Kidney (tissue), 22 donors: ENCODE measurements at places on chromosomes 12 and 14. TPM values are rescaled to one million over a fixed set of nuclear protein-coding genes. Genes with fewer than 3 reads are reported as not detected.

GRCh38 chr12:50589650-50590435 is 85.1 kb downstream of the DIP2B start:
- no peak overlapping the region for H3K27ac ChIP-seq
- no peaks in the 10 kb centered on the region for H3K36me3 ChIP-seq
- no peaks in the 10 kb centered on the region for H3K4me1 ChIP-seq
- no peak overlapping the region for H3K4me3 ChIP-seq
- no peak for DNase-seq

Gene KRT6B
- not detected for total RNA-seq

- H3K36me3 ChIP-seq: no peaks in the 10 kb centered on the region
- H3K4me3 ChIP-seq: no peak overlapping the region
- H3K4me1 ChIP-seq: no peaks in the 10 kb centered on the region
- no peaks in the 10 kb centered on the region for H3K27me3 ChIP-seq
- H3K27ac ChIP-seq: no peak overlapping the region
- no peak for DNase-seq
Observed at GRCh38 chr12:77070382-77070781, 5.0 kb upstream of the E2F7 start.

Gene IFI27
- 143 TPM for total RNA-seq

DNA sequence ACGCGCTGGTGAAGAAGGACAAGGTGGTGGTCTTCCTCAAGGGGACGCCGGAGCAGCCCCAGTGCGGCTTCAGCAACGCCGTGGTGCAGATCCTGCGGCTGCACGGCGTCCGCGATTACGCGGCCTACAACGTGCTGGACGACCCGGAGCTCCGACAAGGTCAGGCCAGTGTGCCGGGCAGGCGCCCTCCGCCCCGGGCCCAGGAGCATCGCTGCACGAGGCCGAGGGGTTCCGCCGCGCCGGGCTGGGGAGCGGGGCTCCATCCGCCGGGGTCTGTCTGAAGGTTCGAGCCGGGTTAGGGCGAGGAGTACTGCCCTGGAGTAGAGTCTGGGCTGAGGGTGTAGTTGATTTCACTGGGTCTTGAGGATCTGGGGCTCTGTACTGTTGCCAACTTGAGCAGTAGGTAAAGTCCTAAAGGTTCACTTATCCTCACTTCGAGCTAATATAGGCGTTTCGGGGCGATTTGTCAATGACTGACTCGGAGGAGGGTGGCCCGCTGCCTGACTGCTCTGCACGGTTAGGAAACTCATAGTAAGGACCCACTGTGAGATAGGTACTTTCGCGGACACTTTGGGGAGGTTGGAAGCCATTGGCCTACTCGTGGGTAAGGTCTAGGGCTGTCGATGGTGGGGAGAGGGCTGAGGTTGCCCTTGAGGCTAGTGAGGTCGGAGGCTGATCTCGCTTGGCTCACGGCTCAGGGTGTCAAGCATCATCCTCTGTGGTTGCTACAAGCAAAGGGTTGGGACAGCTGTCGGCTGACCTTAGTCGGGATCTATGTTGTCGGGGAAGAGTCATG is 574 bp downstream of the GLRX5 start:
- H3K36me3 ChIP-seq: no peaks in the 10 kb centered on the region
- peak overlapping the region; percentile 2 for H3K27ac ChIP-seq
- H3K27me3 ChIP-seq: no peaks in the 10 kb centered on the region
- H3K4me1 ChIP-seq: peaks cover 45% of the 10 kb centered on the region
- H3K4me3 ChIP-seq: peak overlapping the region; percentile 78

Gene PMCH
- not detected for total RNA-seq

Gene TAS2R20
- total RNA-seq: 4.1 TPM

- DNase-seq: no peak
- H3K4me1 ChIP-seq: no peaks in the 10 kb centered on the region
- H3K4me3 ChIP-seq: no peak overlapping the region
- H3K27ac ChIP-seq: no peak overlapping the region
- no peaks in the 10 kb centered on the region for H3K36me3 ChIP-seq
- no peaks in the 10 kb centered on the region for H3K27me3 ChIP-seq
Observed at GRCh38 chr14:97280526-97280925, 483.3 kb downstream of the VRK1 start.

- no peak overlapping the region for H3K4me3 ChIP-seq
- no peaks in the 10 kb centered on the region for H3K27me3 ChIP-seq
- no peaks in the 10 kb centered on the region for H3K4me1 ChIP-seq
- no peak for DNase-seq
- peaks cover 2% of the 10 kb centered on the region for H3K36me3 ChIP-seq
Observed at GRCh38 chr14:99420711-99421110, 59.9 kb downstream of the SETD3 start.

DNA sequence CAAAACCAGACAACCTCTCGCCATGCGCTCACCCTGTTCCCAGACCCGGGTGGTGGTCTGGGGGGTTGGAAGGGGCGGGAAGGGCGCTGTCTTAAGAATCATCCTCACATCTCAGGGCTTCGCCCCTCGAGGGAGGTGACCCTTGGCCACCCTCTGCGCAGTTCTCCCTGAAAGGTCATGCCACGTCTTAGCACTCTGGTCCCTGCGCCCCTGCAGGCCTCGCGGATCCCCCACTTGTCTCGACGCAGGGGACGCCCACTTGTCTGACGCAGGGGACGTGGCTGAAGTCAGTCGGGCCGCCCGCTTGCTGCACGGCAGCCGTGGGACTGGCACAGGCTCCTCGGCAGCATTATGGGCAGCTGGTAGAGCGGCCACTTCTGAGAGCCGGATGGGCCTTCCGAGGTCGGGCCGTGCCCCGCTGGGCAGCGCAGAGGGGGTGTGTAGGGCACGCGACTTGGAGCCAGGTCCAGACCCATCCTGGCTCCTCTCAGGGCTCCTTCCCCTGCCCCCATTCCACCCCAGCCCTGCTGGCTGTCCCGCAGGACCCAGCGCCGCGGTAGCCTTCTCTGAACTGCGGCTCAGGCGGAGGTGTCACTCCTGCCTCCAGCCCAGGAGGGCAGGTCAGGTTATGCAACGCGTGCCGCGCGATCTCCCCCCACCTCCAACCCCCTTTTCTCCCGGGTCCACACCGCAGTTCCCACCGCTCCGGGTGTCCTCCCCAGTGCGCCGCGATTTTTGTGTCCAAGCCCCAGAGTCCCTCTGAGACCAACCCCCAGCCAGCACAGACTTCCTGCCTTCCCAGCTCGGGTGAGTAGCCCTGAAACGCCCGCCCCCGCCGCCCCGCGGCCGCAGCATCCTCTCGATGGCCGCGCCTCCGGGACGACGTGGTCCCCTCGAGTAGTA is 40.9 kb upstream of the CAPRIN2 start:
- peak overlapping the region; percentile 7 for H3K27ac ChIP-seq
- DNase-seq: peak; percentile 88
- H3K4me3 ChIP-seq: peak overlapping the region; percentile 56
- no peaks in the 10 kb centered on the region for H3K36me3 ChIP-seq

Gene CACNA1C
- 17.4 TPM for total RNA-seq

DNA sequence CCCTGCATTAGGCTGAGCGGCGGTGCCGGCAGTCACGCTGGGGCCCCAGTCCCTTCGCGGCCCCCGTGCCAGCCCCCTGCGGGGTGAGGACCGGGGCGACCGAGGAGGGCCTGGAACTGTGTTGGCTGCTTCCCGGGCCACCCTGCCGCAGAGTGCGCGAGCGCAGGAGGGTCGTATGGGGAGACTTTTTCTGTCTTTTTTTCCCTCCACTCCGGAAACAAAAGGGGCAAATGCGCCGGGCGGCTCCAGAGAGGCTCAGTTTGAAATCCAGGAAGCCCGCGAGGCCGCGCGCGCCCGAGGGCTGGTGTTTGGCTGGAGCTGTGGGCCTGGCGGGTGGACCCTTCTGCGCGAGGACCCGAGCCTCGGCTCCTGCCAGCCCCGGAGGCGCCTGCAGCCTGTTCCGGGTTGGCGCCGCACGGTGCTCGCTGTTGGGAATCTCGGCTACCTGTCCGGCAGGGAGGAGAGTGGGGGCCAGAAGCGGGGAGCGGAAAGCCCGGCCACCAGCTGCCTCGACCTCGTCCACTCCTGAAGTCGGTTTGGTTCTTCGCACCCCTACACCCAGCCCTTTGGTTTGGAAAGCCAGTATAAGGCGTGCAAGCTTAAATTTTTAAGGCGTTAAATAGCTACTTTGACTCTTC is 638 bp downstream of the PLEKHG3 start:
- H3K27me3 ChIP-seq: no peaks in the 10 kb centered on the region
- peaks cover 6% of the 10 kb centered on the region for H3K4me1 ChIP-seq

- DNase-seq: no peak
- H3K4me1 ChIP-seq: no peaks in the 10 kb centered on the region
- no peaks in the 10 kb centered on the region for H3K27me3 ChIP-seq
- no peak overlapping the region for H3K4me3 ChIP-seq
- H3K27ac ChIP-seq: no peak overlapping the region
- no peaks in the 10 kb centered on the region for H3K36me3 ChIP-seq
Observed at GRCh38 chr12:131850856-131851559, 22.8 kb downstream of the MMP17 start.

DNA sequence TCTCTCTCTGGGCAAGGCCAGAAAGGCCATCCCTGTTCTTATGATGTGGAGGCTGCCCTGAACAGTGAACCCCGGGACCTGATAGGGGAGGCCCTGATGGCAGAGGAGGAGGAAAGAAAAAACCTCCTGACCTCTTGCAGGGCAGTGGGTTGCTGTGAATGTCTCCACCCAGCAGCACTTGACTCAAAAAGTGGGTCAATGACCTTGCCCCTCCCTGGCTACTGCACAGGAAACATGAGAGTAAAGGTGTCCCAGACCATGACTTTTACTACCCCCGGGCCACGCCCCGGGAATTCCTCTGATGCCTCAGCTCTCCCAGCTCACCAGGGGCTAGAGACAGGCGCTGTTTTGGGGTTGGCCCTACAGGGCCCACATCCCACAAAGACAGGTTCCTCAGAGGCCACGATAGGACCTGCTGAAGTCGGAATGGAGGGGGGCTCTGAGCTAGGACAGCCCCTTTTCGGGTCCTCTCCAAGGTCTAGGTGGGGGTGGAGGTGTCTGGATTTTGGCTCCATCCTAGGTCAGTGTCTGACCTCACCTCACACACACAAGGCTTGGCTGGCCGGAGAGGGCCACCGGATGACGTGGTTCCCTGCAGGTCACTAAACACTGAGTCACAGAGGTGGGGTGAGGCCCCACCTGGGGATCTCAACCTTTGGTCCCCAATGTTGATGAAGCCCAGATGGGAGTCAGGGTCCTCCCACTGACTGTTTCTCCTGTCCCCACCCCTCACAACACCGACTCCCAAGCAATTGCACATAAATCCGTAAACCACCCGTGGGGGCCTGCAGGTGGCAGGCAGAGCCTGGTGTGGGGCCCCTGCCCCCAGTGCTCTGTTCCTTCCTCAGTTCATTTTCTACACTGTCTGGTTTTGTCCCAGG is 1.6 kb downstream of the RHOF start:
- DNase-seq: no peak
- no peak overlapping the region for H3K4me3 ChIP-seq
- H3K36me3 ChIP-seq: peaks cover 2% of the 10 kb centered on the region
- H3K4me1 ChIP-seq: peaks cover 43% of the 10 kb centered on the region

GRCh38 chr14:35370969-35371368 is 33.6 kb downstream of the NFKBIA start:
- H3K4me3 ChIP-seq: no peak overlapping the region
- no peaks in the 10 kb centered on the region for H3K27me3 ChIP-seq
- H3K36me3 ChIP-seq: no peaks in the 10 kb centered on the region
- no peak overlapping the region for H3K27ac ChIP-seq
- no peak for DNase-seq
- H3K4me1 ChIP-seq: peaks cover 20% of the 10 kb centered on the region

DNA sequence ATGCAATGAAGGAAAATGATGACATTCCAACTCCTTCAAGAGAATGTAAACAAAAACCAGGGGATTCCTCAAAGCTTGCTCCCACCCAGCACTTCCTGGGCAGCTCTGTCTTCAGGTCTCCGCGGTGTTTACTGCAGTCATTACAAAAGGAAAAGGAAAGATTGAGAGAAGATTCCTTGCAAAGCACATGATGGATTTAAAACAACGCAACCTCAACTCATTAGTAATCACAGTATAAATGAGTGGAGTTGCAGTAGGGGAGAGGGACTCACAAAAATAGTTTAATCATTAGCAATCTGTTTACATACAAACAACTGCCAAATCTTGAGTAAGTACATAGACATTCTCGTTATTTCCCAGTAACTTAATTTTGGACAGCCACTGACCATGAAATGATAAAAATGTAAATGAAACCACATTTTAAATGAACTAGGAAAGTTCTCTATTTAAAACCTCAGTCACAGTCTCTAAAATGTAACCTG is 49.7 kb upstream of the OVCH1 start:
- peak overlapping the region; percentile 29 for H3K27ac ChIP-seq
- no peaks in the 10 kb centered on the region for H3K4me1 ChIP-seq
- no peak for DNase-seq
- no peak overlapping the region for H3K4me3 ChIP-seq
- H3K36me3 ChIP-seq: no peaks in the 10 kb centered on the region

GRCh38 chr14:44803239-44803905 is 158.4 kb downstream of the KLHL28 start:
- H3K4me1 ChIP-seq: no peaks in the 10 kb centered on the region
- DNase-seq: no peak
- no peak overlapping the region for H3K27ac ChIP-seq
- H3K36me3 ChIP-seq: no peaks in the 10 kb centered on the region
- no peaks in the 10 kb centered on the region for H3K27me3 ChIP-seq

Gene FAM222A
- 3.7 TPM for total RNA-seq

Gene TTC7B
- 48.3 TPM for total RNA-seq

DNA sequence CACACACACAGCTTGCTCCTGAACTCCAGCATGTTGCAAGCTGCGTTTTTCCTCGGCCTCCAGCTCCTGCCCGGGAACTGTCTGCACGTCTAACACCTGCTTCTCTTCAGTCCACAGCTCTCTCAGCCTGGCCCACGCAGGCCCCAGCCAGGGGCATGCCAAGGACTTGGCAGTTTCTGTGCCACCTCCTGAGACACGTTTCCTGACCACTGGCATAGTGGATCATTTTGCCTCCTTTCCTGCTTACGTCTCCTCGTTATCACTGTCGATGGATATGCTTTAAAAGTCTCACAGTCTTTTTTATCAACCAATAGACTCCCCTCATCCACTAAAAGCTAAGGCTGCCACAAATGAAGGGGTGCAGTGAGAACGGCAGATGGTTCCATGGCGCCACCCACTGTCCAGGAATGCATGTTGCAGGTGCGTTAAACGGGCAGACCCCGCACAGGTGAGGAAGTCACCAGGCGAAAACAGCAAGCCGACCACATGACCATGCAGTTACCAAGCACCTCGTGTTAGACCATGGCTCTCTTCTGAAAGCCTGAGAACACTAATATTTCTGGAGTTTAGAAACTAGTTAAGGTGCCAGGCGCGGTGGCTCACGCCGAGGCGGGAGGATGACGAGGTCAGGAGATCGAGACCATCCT is 14.7 kb upstream of the TEAD4 start:
- H3K36me3 ChIP-seq: no peaks in the 10 kb centered on the region
- H3K4me1 ChIP-seq: peaks cover 2% of the 10 kb centered on the region
- no peak overlapping the region for H3K4me3 ChIP-seq
- peak; percentile 75 for DNase-seq

GRCh38 chr14:50808053-50808452 is 22.9 kb downstream of the NIN start:
- H3K27me3 ChIP-seq: no peaks in the 10 kb centered on the region
- no peak overlapping the region for H3K27ac ChIP-seq
- H3K36me3 ChIP-seq: no peaks in the 10 kb centered on the region
- no peaks in the 10 kb centered on the region for H3K4me1 ChIP-seq
